Ascending aorta (tissue), 2 donors: ENCODE measurements at places on chromosomes 1 and 21. TPM values are rescaled to one million over a fixed set of nuclear protein-coding genes. Genes with fewer than 3 reads are reported as not detected.

GRCh38 chr1:16387201-16388188 lies 20.5 kb downstream of the SZRD1 start:
- peaks cover 23% of the 10 kb centered on the region for H3K4me1 ChIP-seq
- H3K36me3 ChIP-seq = no peaks in the 10 kb centered on the region
- peak overlapping the region; percentile 84 for H3K27ac ChIP-seq

DNA sequence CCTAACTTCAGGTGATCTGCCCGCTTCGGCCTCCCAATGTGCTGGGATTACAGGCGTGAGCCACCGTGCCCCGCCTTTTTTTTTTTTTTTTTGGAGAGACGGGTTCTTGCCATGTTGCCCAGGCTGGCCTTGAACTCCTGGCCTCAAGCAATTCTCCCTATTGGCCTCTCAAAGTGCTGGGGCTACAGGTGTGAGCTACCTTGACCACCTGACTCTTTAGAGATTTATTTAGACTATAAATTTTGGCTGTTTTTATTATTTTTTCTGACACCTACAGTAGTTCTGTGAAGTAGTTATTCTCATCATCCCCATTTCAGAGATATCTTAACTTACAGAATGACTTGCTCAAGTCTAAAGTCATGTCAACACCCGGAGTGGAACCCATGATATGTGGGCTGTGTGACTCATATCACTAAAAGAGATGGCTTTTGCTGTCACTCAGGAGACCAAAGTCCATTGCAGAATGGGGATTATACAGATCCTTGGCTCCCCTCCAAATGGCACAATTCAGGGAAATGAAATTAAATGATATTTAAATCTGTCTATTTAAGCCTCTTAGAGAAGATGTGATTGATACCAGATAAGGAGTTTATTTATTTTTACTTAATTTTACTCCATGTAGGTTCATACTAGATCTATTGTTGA lies 93.2 kb downstream of the CTH start:
- H3K36me3 ChIP-seq = no peaks in the 10 kb centered on the region
- no peaks in the 10 kb centered on the region for H3K27me3 ChIP-seq
- DNase-seq = no peak
- H3K27ac ChIP-seq = no peak overlapping the region
- no peaks in the 10 kb centered on the region for H3K4me1 ChIP-seq

DNA sequence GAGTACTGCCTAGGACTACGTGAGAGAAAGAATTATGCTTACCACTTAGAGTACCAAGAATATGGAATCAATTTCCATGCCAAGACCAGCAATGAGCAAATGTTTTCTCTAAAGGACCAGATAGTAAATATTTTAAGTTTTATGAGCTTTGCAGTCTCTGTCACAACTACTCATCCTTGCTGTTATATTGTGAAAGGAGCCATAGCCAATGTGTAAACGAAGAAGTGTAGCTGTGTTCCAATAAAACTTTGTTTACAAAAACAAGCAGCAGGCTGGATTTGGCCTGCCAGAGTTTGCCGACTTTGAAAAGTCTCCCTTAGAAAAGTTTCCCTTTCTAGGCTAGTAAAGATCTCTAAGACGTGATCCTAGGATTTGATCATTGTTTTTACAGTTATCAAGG lies 128.8 kb downstream of the PDE4B start:
- no peak for DNase-seq
- no peak overlapping the region for H3K4me3 ChIP-seq
- H3K27me3 ChIP-seq = no peaks in the 10 kb centered on the region
- no peak overlapping the region for H3K27ac ChIP-seq
- no peaks in the 10 kb centered on the region for H3K36me3 ChIP-seq

- H3K36me3 ChIP-seq = no peaks in the 10 kb centered on the region
- no peak overlapping the region for H3K27ac ChIP-seq
- H3K4me1 ChIP-seq = no peaks in the 10 kb centered on the region
- H3K4me3 ChIP-seq = no peak overlapping the region
Measured at GRCh38 chr1:244874974-244875579, 10.7 kb upstream of the HNRNPU start.

- no peak for DNase-seq
- no peaks in the 10 kb centered on the region for H3K27me3 ChIP-seq
- H3K4me1 ChIP-seq = no peaks in the 10 kb centered on the region
- no peak overlapping the region for H3K4me3 ChIP-seq
Measured at GRCh38 chr1:10918531-10918930, 93.9 kb upstream of the TARDBP start.

GRCh38 chr1:203667616-203668015 lies 41.0 kb downstream of the ATP2B4 start:
- peak overlapping the region; percentile 81 for H3K27ac ChIP-seq
- H3K4me3 ChIP-seq = no peak overlapping the region
- DNase-seq = peak; percentile 77
- no peaks in the 10 kb centered on the region for H3K36me3 ChIP-seq
- no peaks in the 10 kb centered on the region for H3K27me3 ChIP-seq

GRCh38 chr1:227621211-227621610 lies 57.9 kb downstream of the ZNF678 start:
- H3K27ac ChIP-seq = no peak overlapping the region
- H3K4me3 ChIP-seq = no peak overlapping the region
- no peak for DNase-seq
- no peaks in the 10 kb centered on the region for H3K4me1 ChIP-seq
- H3K27me3 ChIP-seq = no peaks in the 10 kb centered on the region

DNA sequence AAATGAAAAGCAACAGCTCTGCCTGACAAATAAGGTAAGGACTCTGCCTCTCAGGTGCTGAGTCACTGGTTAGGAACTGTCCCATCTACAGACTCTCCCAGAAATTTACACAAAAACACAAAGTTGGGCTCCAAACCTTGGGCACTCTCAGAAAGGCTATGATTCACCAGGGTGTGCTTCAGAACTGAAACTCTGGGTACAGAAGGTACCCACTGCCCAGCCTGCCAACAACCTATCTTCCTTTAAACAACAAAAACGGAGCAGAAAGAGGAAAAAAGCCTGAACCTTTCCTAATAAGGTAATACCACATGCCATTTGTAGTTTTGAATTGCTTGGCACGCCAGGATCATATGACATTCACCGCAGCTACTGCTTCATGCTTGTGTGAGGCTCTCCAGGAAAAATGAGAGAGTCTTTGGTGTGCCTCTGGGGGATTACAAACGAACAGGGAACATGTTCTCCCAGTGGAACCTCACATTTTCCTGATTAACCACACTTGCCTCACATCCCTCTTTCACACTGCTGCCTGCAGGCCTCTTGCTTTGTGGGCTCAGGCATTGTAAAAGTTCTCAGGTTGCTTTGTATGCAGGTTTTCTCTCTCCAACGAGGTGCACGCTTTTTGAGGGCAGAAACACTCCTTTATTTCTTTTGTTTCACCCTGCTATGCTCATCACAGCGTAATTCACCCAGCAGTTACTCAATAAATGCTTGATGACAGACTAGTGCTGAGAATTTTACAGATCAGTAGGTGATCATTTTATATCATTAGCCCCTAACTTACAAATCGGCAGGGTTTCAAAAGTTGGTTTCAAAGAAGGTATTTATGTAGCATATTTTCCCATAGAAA lies 65.1 kb downstream of the GADD45A start:
- peaks cover 16% of the 10 kb centered on the region for H3K4me1 ChIP-seq
- H3K4me3 ChIP-seq = peak overlapping the region; percentile 37
- H3K27ac ChIP-seq = peak overlapping the region; percentile 89
- no peaks in the 10 kb centered on the region for H3K36me3 ChIP-seq
- H3K27me3 ChIP-seq = no peaks in the 10 kb centered on the region

- peak overlapping the region; percentile 91 for H3K27ac ChIP-seq
- H3K4me3 ChIP-seq = no peak overlapping the region
- DNase-seq = peak; percentile 88
- peaks cover 5% of the 10 kb centered on the region for H3K4me1 ChIP-seq
- H3K27me3 ChIP-seq = no peaks in the 10 kb centered on the region
Measured at GRCh38 chr1:182143825-182144645, 82.5 kb upstream of the ZNF648 start.

DNA sequence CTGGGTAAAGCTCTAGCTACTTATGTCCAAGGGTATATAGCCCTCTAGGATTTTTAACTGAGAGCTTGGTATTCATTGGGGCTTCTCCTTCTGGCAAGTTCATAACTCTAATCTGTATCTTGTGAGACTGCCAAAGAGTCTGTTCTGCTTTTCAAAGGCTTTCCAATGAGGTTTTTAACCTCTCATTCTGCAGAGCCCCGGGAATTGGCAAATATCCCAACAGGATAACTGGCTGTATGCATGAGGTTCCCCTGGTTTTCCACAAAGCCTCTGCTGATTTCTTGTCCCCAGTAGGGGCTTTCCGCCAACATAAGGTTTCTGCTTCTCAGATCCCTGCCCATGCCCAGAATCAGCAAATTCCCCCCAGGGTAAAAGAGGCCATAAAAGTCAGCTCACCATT lies 40.9 kb downstream of the RPL5 start:
- no peak overlapping the region for H3K4me3 ChIP-seq
- no peaks in the 10 kb centered on the region for H3K4me1 ChIP-seq
- DNase-seq = no peak
- H3K27me3 ChIP-seq = no peaks in the 10 kb centered on the region

- H3K36me3 ChIP-seq = no peaks in the 10 kb centered on the region
- no peak overlapping the region for H3K4me3 ChIP-seq
- H3K27me3 ChIP-seq = no peaks in the 10 kb centered on the region
- DNase-seq = peak; percentile 73
- no peak overlapping the region for H3K27ac ChIP-seq
Measured at GRCh38 chr1:31798433-31799195, 17.2 kb downstream of the SPOCD1 start.

The KRTAP19-1 gene
- not detected for total RNA-seq

The S100B gene
- total RNA-seq = 0.53 TPM
